Foreskin keratinocyte (primary cell): ENCODE measurements at places on chromosomes 11 and 22. TPM values are rescaled to one million over a fixed set of nuclear protein-coding genes. Genes with fewer than 3 reads are reported as not detected.

The C1QTNF4 gene
- 0.14 and 0.31 TPM in 2 replicates for total RNA-seq

The OTUB1 gene
- 84.2 and 95.6 TPM in 2 replicates for total RNA-seq

The OR8A1 gene
- total RNA-seq = not detected in 2 replicates

The CTSF gene
- 5.4 and 5.5 TPM in 2 replicates for total RNA-seq

The SMC1B gene
- 0.03 and 0.04 TPM in 2 replicates for total RNA-seq

The OR10A2 gene
- total RNA-seq = not detected in 2 replicates

The ANO1 gene
- 58.9 and 71.4 TPM in 2 replicates for total RNA-seq

The CNTN5 gene
- total RNA-seq = not detected in 2 replicates

The OR8D1 gene
- not detected in 2 replicates for total RNA-seq

The INS gene
- not detected in 2 replicates for total RNA-seq

The FAM89B gene
- 21.2 and 32.0 TPM in 2 replicates for total RNA-seq

GRCh38 chr11:33585586-33586209, 114.9 kb downstream of the C11orf91 start:
- DNase-seq = no peak

GRCh38 chr11:65912845-65913244, 6.0 kb downstream of the C11orf68 start:
- peak; percentile 71 for DNase-seq

GRCh38 chr22:44261861-44262595, 50.7 kb downstream of the SHISAL1 start:
- no peak for DNase-seq

DNA sequence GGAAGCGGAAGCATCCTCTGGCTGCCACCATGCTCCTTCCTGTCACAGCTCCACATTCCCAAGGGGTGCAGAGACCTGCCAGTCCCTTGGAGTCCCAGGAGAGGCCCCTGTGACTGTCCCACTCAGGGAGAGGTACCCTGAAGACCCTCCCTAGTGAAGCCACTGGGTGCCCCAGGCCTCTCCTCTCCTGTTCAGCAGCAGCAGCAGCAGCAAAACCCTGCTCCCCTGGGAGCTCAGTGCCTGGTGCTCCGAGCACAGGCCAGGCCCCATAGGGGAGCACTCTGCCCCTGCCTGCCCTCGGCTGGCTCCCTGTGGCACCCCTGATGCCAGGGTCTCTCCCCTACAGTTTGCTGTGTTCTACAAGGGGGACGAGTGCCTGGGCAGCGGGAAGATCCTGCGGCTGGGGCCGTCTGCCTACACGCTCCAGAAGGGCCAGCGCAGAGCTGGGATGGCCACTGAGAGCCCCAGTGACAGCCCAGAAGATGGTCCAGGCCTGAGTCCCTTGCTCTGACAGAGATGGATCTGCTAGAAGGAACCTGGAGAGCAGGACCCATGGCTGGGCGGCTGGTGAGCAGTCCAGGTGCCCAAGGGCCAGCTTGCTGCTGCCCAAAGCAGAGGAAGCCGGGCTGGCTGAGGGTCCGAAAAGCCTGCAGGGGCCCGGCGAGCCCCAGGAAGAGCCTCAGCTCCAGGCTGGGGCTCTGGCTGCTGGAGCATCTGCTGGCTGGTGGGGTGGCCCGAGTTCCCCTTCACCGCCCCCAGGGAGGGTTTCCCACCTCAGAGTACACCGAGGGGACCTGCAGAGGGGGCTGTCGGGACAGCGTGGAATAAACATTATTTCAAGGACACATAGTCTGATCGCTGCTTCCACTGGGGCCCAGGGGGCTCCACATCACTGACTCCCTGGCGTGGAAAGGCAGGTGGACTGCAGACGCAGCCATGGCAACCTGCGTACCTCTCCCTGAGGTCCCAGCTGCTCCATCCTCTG, 21.3 kb downstream of the TRMU start:
- DNase-seq = no peak

- DNase-seq = no peak
These were observed 11.8 kb downstream of the C11orf87 start for GRCh38 chr11:109433753-109434256.

DNA sequence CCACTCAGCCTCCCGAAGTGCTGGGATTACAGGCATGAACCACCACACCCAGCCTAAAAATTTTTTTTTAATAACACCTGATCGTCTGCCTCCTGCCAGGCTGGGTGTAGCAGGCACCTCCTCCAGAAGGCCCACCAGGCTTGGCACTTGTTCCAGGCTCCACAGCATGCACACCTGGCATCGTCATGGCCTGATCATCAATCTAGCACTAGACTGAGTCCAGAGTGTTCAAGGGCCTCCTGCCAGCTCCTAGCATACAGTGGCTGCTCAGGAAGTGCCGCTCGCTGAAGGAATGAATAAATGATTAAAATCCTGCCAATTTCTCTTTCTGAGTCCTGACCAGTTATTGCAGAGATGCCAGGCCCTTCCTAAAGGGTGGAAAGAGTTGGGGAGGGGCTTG, 3.5 kb upstream of the PDGFB start:
- DNase-seq = no peak

- DNase-seq = no peak
These were observed 28.6 kb downstream of the TEF start for GRCh38 chr22:41410311-41410751.

DNA sequence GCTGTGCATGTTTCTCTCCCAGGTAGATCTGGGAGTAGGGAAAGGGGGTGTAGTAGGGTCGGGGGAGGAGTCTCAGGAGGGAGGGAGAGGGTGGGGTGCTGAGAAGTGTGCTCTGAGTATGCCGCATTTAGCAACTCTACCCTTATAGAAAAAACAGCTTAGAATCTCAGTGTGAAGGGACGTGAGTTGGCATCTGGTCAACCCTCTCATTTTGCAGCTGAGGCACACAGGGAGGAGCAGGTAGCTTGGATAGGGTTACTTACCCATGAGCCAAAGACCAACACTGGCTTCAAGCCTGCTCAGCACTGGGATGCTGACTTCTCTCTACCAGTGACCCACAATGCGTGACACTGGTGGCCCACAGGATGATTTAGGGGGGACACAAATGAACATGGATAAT, 95.9 kb downstream of the FBXO7 start:
- no peak for DNase-seq

DNA sequence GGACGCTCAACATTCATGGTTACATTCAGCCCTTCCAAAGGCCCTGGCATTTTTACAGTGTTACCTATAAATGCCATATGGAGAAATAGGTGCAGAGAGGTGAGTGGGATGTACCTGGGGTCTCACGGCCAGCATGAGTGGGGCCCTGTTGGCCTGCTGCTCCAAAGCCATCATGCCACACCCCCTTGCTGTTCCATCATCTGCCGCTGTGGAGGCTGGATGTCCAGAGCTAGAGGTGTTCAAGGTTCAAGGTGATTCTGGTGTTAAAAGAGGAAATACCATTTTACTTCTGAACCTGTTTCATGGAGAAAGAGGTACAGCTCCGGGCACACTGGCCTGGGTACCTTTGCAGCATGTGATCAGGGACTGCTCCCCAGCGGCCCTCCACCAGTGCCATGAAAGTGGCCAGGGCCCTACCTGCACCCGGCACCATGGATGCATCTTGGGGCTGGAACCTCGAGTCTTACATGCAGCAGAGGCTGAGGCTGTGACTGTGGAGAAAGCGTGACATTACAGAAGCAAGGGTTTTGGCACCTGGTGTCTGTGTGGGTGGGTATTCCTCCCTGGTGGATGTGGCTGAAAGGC, 68.6 kb downstream of the PARVB start:
- DNase-seq = no peak

DNA sequence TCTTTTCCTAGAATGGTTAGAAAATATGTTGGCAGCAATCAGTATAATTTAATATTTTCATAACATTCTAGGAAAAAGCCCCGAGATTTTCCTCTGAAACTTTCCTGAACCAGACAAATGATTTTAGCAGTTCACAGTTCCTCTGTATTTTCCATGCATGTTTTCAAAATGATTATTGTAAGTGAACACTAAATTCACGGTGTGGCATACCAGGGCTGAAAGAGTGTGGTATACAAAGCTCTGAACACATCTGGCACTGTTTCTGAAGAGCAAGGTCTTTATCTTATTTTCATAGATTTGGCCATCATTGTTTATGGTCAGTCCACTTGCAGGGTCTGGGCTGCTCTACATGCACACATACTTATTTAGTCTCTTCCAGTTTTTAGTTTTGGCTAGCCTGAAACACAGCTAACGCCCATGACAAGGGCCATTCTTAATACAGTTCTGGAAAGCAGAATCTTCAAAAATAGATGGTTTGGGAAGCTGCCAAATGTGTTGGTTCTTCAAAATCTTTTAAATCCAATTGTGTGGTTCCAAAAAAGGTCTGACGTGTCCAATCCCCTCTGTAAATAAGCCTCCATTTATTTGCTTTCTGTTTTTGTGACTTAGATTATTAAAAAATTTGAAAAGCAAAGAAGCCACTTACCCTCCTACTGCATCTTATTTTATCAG, 7.9 kb upstream of the GAB2 start:
- DNase-seq = no peak

GRCh38 chr11:77129842-77130756, 2.1 kb downstream of the MYO7A start:
- DNase-seq = no peak

DNA sequence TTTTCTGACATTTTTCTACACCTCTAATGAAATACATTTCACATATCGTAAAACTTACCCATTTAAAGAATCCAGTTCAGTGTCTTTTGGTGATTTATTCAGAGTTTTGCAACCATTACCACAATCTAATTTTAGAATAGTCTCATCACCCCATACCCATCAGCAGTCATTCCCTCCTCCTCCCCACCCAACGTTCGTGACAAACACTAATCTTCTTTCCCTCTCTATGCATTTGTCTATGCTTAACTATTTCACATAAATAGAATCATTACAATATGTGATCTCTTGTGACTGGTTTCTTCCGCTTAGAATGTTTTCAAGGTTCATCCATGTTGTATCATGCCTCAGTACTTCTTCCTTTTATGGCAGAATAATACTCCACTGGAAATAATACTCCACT, 9.5 kb downstream of the TTC28 start:
- no peak for DNase-seq

- no peak for DNase-seq
These were observed 219.3 kb downstream of the BUD13 start for GRCh38 chr11:116553482-116553881.

GRCh38 chr22:20127318-20127868, 4.2 kb upstream of the ZDHHC8 start:
- DNase-seq = no peak

DNA sequence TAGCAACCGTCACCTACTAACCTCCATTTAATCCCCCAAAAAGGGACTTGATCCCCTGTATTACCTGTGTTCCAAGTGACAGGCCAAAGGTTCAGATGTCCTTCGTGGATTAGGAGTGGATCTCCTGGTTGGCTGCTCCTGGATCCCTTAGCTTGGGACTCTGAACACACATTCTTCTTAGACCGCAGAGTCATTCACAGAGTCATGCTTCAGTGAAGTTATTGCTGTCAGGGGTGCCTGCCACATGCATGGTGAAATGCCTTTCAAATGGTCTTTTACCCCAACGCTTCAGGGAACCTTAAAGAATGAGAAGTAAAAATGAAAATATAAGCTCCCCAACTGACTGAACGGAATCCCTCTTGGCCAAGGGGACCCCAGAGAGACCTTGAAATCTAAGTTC, 49.1 kb downstream of the ADAMTS8 start:
- no peak for DNase-seq

DNA sequence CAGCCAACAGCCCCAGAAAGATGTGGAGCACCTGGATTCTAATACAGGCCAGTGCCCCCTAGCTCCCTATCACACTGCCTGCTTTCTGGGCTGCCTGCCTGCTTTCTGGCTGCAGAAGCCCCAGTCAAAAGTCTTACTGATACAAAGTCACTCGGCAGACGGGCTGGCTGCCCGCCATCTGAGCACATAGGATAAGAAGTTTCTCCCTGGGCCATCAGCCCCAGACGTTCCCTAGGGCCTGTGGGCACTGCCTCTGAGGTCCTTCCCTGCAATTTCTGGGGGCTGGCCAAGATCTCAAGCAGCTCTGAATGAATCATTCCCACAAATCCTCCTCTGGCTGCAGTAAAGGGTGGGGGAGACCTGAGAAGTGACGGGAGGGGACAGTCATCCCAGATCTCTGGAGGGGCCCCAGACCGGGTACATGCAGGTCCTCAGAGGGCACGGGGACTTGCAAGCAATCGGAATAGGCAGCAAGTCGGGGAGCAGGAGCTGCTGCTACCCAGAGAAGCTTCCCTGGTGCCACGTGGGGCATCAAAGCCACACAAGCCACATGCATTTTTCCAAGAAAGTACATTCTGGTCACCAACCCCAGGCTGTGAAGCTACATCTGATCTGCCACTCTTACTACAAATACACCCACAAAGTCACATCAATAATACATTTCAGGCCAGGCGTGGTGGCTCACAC, 4.7 kb downstream of the TPST2 start:
- peak; percentile 32 for DNase-seq

GRCh38 chr11:65961267-65962140, at the start of gene SART1:
SART1 (plus strand) TSS chr11:65961734; CDS start chr11:65961781, 47 bp downstream.
- DNase-seq = peak; percentile 79

DNA sequence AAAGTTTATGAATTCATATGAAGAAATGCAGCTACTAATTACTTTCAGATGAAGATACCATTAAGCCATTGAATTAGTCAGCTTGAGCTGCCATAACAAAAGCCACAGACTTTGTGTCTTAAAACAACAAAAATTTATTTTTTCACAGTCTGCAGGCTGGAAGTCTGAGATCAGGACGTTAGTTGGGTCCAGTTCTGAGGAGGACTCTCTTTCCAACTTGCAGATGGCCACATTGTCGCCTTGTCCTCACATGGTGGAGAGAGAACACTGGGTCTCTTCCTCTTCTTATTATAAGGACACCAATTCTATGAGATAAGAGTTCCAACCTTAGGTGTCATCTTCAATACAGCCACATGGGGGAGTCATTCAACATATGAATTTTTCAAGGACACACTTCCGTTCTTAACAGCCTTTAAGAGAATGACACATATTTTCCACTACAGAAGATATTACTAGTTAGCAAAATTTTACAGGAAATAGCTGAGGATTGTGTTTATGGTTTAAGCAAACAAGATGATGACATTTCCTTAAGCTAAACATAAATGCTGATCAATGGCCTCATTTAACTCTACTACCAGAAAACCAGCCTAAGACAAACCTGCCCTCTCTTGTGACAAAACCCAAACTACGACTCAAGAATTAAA, 56.0 kb downstream of the DCUN1D5 start:
- DNase-seq = peak; percentile 46
